Adrenal gland (tissue), 19 donors: ENCODE measurements at places on chromosomes 6 and 20. TPM values are rescaled to one million over a fixed set of nuclear protein-coding genes. Genes with fewer than 3 reads are reported as not detected.

SOX18 gene
- polyA plus RNA-seq = 16.2 TPM

DNA sequence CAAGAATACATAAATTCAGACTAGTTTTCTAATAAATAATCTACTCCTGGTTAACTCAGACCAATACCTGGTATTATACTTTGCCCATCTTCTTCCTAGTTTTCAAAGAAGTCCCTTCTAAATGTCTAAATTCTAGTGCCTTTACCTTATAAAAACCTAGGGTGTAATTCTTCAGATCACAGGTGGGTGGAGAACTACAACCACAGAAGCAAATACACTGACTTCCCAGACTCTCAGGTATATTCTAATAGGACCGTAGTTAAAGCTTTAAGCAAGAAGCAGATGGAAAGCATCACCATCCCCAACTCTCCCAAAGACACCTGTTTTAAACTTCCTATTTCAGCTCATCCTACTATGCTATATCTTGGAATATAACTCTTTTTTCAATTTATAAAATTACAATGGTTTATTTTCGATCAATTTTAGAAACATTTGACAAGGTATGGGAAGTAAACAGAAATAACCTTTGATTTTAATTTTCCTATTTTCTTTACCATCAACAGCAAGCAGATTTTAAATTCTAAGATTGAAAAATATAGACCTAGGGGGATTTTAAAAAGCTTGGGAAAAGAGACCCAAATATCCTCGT is 15.8 kb downstream of the MAN1A1 start:
- DNase-seq = no peak
- H3K4me1 ChIP-seq = peaks cover 53% of the 10 kb centered on the region
- H3K27me3 ChIP-seq = no peaks in the 10 kb centered on the region

- no peaks in the 10 kb centered on the region for H3K36me3 ChIP-seq
- no peaks in the 10 kb centered on the region for H3K4me1 ChIP-seq
- no peak overlapping the region for H3K4me3 ChIP-seq
- DNase-seq = peak; percentile 53
Measured at GRCh38 chr6:16184129-16184528, 54.3 kb upstream of the GMPR start.

CCHCR1 gene
- 27.4 TPM for polyA plus RNA-seq

EBF4 gene
- 1.6 TPM for polyA plus RNA-seq

- no peak overlapping the region for H3K27ac ChIP-seq
- H3K4me3 ChIP-seq = no peak overlapping the region
- H3K36me3 ChIP-seq = no peaks in the 10 kb centered on the region
- no peak for DNase-seq
Measured at GRCh38 chr20:63181226-63181625, 34.7 kb downstream of the YTHDF1 start.

GRCh38 chr6:32883789-32884188 is 29.8 kb downstream of the PSMB9 start:
- peak; percentile 61 for DNase-seq
- no peak overlapping the region for H3K27ac ChIP-seq
- no peaks in the 10 kb centered on the region for H3K36me3 ChIP-seq
- no peak overlapping the region for H3K4me3 ChIP-seq

- no peak for DNase-seq
- H3K27ac ChIP-seq = no peak overlapping the region
- no peaks in the 10 kb centered on the region for H3K27me3 ChIP-seq
- no peaks in the 10 kb centered on the region for H3K36me3 ChIP-seq
- H3K4me1 ChIP-seq = no peaks in the 10 kb centered on the region
Measured at GRCh38 chr6:80733641-80734040, 627.2 kb downstream of the BCKDHB start.

DNA sequence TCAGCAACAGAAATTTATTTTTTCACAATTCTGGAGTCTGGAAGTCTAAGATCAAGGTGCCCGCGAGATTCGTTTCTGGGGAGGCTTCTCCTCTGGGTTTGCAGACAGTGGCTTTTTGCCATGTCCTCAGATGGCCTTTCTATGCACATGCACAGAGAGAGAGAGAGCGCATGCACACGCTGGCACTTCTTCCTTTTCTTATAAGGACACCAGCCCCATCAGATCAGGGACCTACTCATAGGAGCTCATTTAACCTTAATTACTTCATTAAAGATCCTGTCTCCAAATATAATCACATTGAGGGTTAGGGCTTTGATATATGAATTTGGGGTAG is 260.7 kb upstream of the PLCB4 start:
- no peak for DNase-seq
- H3K4me3 ChIP-seq = no peak overlapping the region
- no peak overlapping the region for H3K27ac ChIP-seq
- H3K4me1 ChIP-seq = no peaks in the 10 kb centered on the region
- H3K36me3 ChIP-seq = no peaks in the 10 kb centered on the region

CDSN gene
- 0.08 TPM for polyA plus RNA-seq

ALDH8A1 gene
- 4.5 TPM for polyA plus RNA-seq

DNA sequence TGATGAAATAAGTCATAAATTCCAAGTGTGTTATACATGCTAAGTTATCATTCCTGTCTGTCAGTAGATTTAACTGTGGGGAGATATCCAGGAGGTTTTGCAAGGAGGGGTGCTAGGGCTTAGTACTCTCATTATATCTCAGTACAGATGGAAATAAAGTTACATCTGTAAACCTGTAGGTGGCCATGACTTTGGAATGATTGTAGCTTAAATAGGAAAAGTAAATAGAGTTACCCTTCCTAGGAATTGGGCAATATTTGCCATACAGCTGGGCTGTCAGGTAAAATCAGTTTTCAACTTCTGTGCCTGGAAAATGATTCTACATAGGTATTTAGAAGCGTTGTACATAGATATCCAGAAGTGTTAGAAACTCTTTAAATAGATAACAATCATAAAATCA is 19.8 kb upstream of the TGM3 start:
- H3K4me1 ChIP-seq = no peaks in the 10 kb centered on the region
- H3K27me3 ChIP-seq = no peaks in the 10 kb centered on the region
- no peaks in the 10 kb centered on the region for H3K36me3 ChIP-seq
- H3K27ac ChIP-seq = no peak overlapping the region
- H3K4me3 ChIP-seq = no peak overlapping the region

GRCh38 chr6:25701807-25702206 is 49.8 kb downstream of the SCGN start:
- H3K27me3 ChIP-seq = no peaks in the 10 kb centered on the region
- DNase-seq = no peak
- H3K4me1 ChIP-seq = no peaks in the 10 kb centered on the region
- H3K27ac ChIP-seq = no peak overlapping the region

ULBP2 gene
- polyA plus RNA-seq = 1.7 TPM

DNA sequence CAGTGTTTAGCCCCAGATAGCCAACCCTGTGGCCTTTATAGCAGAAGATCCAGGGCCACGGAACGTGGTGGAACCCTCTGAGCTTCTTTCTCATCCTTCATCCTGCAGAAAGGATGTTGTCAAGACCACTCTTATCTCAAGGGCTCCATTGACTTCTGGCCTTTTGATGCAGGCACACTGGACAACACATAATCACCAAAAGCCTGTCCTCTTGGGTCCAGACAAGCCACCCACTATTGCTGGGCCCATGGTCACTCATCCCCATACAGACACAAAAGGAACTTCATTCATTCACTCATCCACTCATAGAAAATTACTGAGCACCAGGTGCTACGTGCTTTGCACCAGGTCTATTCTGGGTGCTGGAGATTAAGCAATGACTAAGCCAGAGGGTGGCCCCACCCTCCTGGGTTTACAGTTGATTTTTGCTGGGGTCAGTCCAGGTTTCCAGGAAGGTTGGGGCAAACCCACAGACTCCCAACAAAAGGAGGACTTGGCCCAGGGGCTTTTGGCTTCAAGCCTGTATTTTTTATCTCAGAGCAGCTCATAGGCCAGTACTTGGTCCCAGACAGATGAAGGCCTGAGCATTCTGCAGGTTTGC is 2.4 kb downstream of the CST8 start:
- no peaks in the 10 kb centered on the region for H3K27me3 ChIP-seq
- no peaks in the 10 kb centered on the region for H3K36me3 ChIP-seq
- H3K27ac ChIP-seq = no peak overlapping the region
- no peak overlapping the region for H3K4me3 ChIP-seq

- no peak for DNase-seq
- no peak overlapping the region for H3K27ac ChIP-seq
- no peaks in the 10 kb centered on the region for H3K36me3 ChIP-seq
Measured at GRCh38 chr6:15039136-15039535, 206.7 kb upstream of the JARID2 start.

GRCh38 chr6:166703149-166703710 is 76.2 kb upstream of the RPS6KA2 start:
- H3K4me1 ChIP-seq = no peaks in the 10 kb centered on the region
- DNase-seq = no peak
- no peak overlapping the region for H3K27ac ChIP-seq
- no peaks in the 10 kb centered on the region for H3K36me3 ChIP-seq
- no peak overlapping the region for H3K4me3 ChIP-seq

FAM83C gene
- 0.03 TPM for polyA plus RNA-seq

HNF4A gene
- 0.07 TPM for polyA plus RNA-seq

GRCh38 chr6:138467901-138468300 is 31.4 kb downstream of the NHSL1 start:
- DNase-seq = no peak
- H3K27ac ChIP-seq = no peak overlapping the region
- H3K27me3 ChIP-seq = no peaks in the 10 kb centered on the region
- H3K4me1 ChIP-seq = no peaks in the 10 kb centered on the region

BMP2 gene
- 1.9 TPM for polyA plus RNA-seq

DNA sequence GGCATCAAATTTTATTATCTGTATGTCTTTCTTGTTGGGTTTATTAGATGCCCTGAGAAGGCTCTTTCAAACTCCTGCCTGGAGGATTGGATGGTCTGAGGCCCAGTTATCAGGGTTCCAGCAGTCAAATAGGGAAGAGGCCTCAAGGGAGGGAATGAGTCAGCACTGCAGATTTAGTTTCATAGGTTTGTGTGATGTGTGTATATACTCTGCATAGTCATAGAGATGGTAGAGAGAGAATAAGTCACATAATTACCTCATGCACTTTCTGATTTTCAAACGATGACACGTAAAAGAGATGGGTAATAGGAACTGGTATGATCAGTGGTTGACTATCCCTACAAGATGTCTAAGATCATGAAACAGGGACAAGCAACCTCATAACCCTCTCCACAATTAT is 82.1 kb downstream of the ADAT2 start:
- H3K4me1 ChIP-seq = no peaks in the 10 kb centered on the region
- no peak for DNase-seq
- no peak overlapping the region for H3K27ac ChIP-seq
- no peak overlapping the region for H3K4me3 ChIP-seq

BANF2 gene
- not detected for polyA plus RNA-seq

- H3K27me3 ChIP-seq = no peaks in the 10 kb centered on the region
- H3K4me3 ChIP-seq = no peak overlapping the region
- DNase-seq = no peak
- H3K4me1 ChIP-seq = no peaks in the 10 kb centered on the region
- no peak overlapping the region for H3K27ac ChIP-seq
Measured at GRCh38 chr6:89527634-89528033, 94.7 kb downstream of the ANKRD6 start.

CFAP206 gene
- 1.0 TPM for polyA plus RNA-seq

- no peak overlapping the region for H3K4me3 ChIP-seq
- no peak overlapping the region for H3K27ac ChIP-seq
- no peak for DNase-seq
- H3K4me1 ChIP-seq = no peaks in the 10 kb centered on the region
Measured at GRCh38 chr6:142800240-142800639, 144.7 kb downstream of the HIVEP2 start.

KCNG1 gene
- polyA plus RNA-seq = 5.3 TPM

GRCh38 chr6:105227295-105227767 is 47.5 kb upstream of the POPDC3 start:
- no peaks in the 10 kb centered on the region for H3K36me3 ChIP-seq
- DNase-seq = no peak
- H3K27ac ChIP-seq = no peak overlapping the region
- H3K27me3 ChIP-seq = no peaks in the 10 kb centered on the region
- H3K4me1 ChIP-seq = no peaks in the 10 kb centered on the region

DNA sequence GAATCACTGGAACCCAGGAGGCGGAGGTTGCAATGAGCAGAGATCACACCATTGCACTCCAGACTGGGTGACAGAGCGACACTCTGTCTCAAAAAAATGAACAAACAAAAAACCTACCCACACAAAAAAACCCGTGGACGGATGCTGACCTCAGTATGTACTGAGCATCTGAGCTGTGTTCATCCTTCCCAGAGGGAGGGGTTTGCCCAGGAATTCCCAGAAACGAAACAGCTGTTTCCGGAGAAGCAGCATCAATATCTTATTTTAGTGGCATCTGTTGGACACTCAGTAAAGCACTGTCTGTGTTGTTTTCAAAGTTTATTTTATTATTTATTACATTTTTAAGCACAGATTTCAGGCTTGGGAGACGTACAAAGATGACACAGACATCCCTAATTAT is 18.7 kb downstream of the NANP start:
- no peak overlapping the region for H3K27ac ChIP-seq
- no peak for DNase-seq
- H3K4me1 ChIP-seq = no peaks in the 10 kb centered on the region
- H3K36me3 ChIP-seq = no peaks in the 10 kb centered on the region

NRN1 gene
- polyA plus RNA-seq = 6.4 TPM

ANKRD66 gene
- polyA plus RNA-seq = not detected

SLC17A3 gene
- 1.5 TPM for polyA plus RNA-seq
